ENCODE measurements at places on chromosomes 7 and 10.

GRCh38 chr10:44985175-44985681 lies 6.6 kb upstream of the DEPP1 start:
- DNase-seq: no peak

GRCh38 chr7:135859538-135859937 lies 110.9 kb upstream of the FAM180A start:
- no peak for DNase-seq

GRCh38 chr10:129972145-129972965 lies 8.3 kb upstream of the EBF3 start:
- DNase-seq: no peak

DNA sequence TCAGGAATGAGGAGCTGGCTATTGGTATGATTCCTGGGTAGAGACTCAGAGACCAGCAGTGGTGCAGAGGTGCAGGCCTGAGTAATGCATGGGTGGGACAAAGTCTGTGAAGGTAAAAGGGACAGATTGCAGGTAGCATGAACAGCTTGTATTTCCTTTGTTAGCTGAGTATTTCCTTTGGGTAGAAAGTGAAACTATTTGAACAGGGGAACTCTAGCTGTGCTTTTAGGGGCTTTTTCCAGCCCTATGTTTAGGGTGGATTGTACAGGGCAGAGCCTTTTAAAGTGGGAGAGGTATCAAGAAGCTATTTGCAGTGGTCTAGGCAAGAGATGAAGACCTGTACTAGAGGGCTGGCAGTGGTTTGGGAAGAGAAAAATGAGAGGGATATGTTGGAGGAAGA lies 739.9 kb downstream of the REEP3 start:
- no peak for DNase-seq

GRCh38 chr10:79948976-79949722 lies at the start of gene SFTPD:
Gene SFTPD, minus strand, starts transcription at chr10:79949105. Its CDS starts 2,446 bp downstream, at chr10:79946659.
- no peak for DNase-seq

DNA sequence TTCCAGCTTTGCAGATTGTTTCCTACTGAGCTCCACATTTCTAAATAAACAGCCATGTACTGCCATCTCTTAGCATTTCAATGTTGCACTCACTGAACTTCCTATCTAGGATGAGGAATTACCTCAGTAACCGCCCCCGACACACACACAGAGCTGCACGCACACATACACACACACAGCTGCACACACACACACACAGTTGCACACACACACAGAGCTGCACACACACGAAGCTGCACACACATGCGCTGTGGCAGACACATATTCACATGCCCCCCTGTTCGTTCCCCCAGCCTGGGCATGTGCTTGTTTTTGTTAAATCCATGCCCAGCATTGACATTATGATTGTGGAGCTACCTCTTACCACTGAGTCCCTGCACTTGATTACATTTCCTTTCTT lies 39.6 kb upstream of the CNPY1 start:
- DNase-seq: no peak

GRCh38 chr10:7054915-7055314 lies 355.9 kb downstream of the SFMBT2 start:
- no peak for DNase-seq

- no peak for DNase-seq
These were observed 85.4 kb upstream of the SLC13A1 start for GRCh38 chr7:123285076-123285700.

DNA sequence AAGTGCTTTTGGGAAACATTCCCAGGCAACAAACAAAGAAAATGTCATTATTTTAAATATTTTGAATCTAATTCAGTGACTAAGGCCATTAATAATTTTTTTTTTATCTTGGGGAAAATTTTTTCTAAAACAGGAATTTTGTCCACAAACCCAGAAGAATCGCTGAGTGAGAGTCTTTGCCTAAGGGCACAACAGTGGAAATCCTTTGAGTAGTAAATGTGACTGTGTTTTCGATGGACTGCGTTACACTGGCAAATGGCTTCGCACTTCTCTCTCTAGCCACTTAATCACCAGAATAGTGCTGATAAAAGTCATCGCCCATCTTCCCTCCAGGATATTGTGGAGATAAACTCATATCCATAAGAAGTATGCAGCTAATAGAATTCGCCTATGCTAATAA lies 430.3 kb upstream of the AKR1E2 start:
- no peak for DNase-seq

DNA sequence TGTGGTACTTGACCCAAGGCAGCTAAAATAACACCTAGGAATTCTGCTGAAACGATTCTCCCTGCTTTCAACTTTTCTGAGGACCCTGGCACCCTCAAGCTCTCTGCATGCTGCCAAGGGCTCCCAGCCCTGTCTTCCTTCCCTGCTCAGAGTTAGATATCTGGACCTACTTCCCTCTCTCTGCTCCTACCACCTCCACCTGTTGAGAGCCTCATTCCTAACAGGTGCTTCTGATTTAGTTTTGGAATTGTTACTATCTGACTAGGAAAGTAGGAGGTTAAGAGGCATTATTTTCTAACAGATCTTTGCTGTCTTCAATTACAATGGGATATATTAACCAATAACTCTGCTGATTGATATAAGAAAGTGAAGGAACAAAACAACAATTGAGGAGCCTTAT lies 253.8 kb downstream of the FZD1 start:
- DNase-seq: no peak

- DNase-seq: no peak
These were observed 1.8 kb downstream of the CUX1 start for GRCh38 chr7:101819183-101819582.

GRCh38 chr7:93910076-93910994 lies 4.0 kb downstream of the GNGT1 start:
- no peak for DNase-seq

- no peak for DNase-seq
These were observed 64.0 kb downstream of the RASGEF1A start for GRCh38 chr10:43202657-43203447.

GRCh38 chr10:42781893-42782445 lies 626 bp upstream of the BMS1 start:
- no peak for DNase-seq

DNA sequence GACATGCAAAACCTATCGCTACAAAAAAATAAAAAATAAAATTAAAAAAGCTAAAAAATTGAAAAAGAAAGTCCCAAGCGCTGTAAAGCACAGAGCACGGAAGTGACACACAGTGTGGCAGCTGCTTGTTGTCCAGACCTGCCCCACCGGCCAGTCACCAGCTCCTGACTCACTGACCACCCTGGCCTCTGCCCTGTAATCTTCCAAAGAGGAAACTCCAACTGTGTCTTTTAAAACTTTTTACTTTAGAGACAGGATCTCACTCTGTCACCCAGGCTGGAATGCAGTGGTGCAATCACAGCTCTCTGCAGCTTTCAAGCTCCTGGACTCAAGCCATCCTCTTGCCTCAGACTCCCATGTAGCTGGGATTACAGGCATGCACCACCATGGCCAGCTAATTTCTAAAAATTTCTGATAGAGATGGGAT lies 23.6 kb downstream of the GNA12 start:
- DNase-seq: no peak

- DNase-seq: no peak
These were observed 285.8 kb downstream of the BMPER start for GRCh38 chr7:34191162-34191561.

DNA sequence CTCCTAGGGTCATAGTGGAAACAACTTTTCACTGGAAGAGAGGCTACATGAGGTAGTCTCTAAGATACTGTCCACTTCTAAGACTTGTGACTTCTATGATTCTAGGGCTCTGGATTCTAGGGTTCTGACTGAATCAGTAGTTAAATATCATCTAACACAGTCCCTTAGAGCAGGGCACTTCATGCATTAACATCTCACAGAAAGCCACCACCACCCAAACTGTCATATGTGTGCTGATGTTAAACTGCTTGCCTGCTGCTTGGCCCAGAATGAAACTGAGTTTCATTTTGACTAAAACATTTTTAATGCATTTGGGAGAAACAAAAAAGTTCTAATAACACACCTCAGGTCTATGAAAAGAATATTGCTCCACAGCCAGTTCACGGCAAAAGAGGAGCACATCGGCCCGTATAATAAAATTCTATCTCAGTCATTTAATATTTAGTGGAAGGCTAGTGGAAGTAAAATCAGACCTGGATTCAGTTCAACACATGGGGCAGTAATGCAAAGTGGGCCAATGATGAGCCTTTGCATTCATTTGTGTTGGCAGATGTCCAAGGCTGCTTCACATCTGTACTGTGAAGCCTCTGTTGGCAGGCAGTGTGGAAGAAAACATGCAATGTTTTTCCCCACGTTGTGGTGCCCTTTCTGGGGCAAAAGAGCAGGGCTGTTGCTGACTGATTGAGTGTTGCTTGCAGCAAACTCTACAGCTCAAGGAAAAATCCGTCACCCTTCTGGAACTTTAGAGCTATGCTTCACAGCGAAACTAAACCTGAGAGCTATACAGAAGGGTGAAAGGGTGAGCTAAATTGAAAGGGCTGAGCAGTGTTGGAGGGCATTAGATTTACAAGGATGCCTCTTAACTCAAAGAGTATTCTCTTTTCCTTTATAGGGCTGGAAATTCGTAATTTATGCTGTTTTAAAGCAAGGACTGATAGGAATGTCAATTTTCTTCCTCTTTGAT lies 33.5 kb upstream of the AUTS2 start:
- no peak for DNase-seq

DNA sequence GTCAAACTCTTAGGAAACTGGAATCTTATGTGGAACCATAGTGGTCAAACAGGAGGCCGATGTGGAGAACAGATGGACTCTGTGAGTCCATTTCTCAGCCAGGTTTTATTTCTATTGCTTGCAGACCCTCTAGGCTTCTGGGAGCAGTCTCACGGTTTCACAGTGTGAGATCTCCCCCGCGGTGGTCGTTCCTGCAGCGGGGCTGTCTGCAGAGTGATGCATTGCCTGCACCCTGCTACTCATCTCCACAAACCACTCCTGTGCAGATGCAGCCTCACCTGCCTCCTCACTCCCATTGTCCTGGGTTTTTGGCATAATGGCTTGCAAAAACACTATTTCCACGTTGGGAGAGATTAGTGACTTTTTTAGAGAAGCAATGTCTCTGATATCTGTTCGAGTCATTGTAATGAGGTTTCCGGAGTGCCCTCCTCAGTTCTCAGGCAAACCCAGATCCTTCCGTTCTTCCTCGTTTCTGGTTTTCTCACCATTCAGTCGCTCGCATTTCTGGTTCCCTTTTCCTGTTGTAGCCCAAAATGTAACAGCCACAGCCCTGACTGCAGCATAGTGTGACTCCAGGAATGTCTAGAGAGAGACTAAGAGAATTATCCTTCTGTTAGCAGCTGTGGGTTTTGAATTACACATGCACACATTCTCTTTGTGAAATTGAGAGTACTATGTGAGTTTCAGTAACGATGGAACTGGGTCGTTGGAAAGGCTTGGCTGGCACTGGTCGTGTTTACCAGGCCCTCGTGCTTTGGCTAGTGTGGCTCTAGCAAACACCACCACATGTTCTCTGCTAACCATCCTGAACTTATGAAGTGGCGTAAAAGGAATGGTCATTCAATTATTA lies 30.2 kb downstream of the ACADSB start:
- DNase-seq: no peak

DNA sequence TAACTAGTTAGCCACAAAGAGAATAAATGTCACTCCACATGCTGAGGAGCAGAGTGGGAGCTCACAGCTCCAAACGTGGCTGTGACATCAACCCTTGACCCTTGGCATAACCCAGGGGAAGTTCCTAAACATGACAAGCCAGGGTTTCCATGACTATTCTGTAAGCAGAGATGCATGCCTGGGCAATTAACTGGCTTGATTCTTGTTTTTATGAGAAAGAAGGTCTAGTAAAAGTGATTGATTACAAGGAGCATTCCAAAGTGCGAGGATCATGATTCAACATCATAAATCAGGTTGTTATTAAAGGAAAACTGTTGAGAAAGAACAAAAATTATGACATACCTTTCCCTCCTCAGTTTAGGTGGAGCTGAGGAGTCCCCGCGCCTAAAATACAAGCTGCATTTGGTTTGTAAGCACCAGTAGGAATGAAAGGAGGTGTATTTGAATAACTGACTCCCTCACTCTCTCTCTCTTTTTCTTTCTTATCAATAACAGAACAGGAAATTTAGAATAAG lies 108.4 kb downstream of the SFMBT2 start:
- no peak for DNase-seq

DNA sequence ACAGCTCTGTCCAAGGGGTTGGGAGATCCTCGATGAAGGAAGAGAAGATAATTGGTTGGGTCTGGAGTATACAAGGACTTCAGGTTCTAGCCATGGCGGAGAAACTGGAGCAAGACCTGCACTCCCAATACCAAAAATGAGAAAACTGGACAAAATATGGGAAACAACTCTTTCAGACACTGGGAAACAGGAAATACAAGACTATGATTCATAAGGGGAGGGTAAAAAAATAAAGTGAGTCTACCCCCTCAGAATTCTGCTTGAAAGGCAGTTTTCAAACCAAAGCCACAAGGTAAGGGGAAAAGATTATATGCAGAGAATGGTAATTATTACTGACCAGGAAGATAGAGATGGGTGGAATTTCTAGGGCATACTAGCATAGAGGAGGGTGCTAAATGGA lies 10.2 kb upstream of the SEC61G start:
- no peak for DNase-seq

GRCh38 chr10:126421756-126422256 lies 33.5 kb upstream of the ADAM12 start:
- no peak for DNase-seq

DNA sequence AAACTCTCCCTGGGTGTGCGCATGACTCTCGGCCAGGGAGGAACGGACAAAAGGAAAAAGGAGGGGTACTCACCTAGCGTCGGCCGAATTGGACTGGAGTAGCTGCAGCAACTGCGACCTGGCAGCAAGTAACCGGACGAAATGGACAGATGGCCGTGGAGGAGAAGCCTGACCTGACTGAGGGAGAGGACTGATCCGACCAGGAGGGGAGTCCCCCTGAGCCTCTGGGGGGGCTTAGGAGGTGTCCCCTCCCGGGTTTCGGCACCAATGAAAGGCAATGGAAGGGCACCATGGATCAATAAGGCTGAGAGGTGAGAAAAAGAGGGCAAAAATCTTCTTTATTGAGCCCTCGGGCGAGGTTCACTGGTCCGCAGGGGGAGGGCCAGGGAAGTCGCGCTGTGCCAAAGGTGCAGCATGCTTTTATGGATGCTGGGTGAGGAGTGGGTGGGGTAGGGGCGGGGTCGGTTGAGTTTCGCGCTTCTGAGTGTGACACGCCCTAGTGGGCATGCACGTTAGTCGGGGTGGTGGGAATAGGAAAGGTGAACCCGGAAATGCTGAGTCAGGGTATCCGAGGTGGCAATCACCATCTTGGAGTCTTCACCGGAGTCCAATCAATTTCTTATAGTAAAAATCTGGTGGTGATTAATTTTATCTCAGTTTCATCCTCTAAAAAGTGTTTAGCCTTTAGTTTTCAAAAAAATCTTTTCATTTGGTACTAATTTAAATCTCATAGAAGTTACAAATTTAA lies 638.5 kb upstream of the DPP6 start:
- no peak for DNase-seq

Data from stimulated activated CD8-positive, alpha-beta memory T cell treated with anti-CD3 and anti-CD28 coated beads, Interleukin-7, amount 100 ng/mL, for 1 hour (primary cell).